ENCODE measurements at places on chromosomes 4 and X.

DNA sequence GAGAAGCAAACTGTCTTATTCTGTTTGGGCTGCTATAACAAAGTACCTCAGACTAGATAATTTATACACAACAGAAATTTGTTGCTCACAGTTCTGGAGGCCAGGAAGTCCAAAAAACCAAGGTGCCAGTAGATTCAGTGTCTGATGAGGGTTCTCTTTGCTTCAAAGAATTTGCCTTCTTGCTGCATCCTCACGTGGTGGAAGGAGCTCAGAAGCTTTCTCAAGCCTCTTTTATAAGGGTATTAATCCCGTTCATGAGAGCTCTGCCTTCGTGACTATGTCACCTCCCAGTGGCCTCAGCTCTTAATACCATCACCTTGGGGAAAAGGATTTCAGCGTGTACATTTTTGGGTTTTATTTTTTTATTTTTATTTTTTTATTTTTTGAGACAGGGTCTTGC lies 20.1 kb downstream of the CA5B start:
- peak; percentile 69 for DNase-seq

DNA sequence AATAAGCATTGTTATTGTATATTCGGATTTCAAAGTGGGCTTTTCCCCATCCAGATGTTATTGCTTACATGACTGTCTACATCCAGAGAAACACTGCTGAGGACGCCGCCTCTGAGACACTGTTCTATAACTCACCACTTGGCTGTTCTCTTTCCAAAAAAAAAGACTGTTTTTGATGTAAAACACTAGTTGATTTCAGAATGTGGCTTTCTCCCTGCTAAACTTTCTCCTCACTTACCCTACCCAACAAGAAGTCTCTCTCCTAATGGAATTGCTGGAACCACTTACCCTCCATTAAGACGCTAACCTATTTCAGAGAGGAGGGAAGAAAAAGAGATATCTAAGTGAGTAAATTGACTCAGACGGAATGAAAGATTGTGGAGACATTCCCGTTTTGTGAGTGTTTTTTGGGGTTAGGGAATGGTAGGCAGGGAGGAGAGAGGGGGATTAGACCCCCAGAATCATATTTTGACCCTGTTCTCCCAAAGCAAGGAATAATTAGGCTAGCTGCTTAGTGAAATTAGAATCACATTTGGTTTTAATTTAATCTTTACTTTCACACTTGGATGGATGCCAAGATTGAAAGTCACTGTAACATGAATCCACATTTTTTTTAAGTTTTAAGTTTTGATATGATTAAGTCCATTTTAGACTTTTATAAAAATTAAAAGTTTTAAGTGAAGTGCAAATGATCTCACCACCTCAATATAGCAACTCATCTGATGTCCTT lies 174.9 kb downstream of the CHIC2 start:
- no peak for DNase-seq

DNA sequence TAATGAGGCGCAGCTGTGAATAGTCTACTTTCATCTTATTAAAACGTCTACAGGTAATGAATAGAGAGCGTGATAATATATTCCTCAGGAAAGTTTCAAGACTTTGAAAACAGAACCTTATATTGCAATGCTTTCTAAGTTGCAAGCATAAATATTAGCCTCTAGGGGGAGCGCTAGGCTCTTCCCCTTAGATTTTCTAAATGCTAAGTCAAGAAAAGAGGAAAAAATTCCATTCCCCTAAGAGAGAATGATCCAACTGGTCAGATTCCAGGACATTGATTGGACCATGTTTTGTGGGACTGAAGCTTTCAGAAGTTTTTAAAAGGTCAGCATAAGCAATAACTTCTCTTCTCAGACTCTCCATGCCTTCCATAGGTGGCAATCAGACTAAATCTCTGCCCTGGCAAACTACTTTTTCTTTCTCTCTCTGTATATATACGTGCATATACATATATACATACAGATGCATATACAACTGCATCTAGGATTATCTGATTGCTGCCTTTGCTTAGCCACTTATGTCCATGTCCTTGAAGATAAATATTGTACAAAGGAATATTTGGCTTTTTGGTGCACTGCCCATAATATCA lies 492.9 kb downstream of the INPP4B start:
- DNase-seq: peak; percentile 42

DNA sequence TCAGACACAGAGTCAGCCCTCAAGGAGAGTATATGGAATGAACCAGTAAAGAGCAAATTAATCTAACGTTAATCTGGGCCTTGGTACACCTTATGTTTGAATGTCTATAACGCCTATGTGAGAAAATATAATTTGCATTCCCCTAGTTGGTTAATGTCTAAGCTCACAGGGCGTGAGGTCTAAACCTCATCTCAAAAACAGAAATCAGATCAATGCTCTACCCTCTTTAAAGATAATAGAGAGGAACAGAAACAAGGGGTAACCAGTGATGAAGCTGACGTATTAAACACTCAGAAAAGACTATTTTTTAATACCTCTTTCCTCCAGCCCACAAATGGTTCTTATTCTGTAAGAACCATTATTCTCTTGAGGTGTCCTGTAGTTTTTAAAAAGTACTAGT lies 369.2 kb upstream of the NOCT start:
- no peak for DNase-seq

- DNase-seq: no peak
Observed at GRCh38 chr4:104462641-104463040, 32.1 kb downstream of the CXXC4 start.
